ENCODE measurements at places on chromosomes 5 and 9.

DNA sequence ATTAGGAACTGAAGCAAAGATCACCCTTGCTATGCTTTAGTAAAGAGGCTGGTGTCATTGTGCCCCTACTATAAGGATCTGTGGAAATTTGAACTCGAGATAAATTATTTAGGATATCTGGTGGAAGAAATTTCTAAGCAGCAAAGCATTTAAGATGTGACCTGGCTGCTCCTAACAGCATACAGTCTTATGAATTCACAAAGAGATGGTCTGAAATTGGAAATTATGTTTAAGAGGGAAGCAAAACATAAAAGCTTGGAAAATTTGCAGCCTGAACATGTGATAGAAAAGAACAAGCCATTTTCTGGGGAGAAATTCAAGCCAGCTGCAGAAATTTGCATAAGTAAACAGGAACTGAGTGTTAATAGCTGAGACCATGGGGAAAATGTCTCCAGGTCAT is 223.7 kb downstream of the FBXO4 start:
- no peak for DNase-seq

DNA sequence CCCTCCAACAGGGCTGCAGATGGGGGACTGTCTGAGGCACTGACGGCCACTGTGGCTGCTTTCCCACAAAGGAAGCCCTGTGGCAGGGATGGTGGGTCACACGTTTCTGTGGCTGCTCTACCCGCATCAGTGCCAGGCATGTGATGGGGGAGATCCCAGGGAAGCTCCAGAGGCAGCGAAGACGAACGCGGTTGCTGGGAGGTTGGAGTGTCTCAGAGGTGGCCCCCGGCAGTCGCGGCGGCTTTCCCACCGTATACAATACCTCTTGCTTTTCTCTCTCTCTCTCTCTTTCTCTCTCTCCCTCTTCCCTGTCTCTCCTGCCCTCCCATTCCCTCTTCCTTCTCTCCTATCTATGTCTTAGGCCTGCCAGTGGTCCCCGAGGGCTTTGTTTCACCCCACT is 56.7 kb downstream of the CYFIP2 start:
- DNase-seq, result no peak

DNA sequence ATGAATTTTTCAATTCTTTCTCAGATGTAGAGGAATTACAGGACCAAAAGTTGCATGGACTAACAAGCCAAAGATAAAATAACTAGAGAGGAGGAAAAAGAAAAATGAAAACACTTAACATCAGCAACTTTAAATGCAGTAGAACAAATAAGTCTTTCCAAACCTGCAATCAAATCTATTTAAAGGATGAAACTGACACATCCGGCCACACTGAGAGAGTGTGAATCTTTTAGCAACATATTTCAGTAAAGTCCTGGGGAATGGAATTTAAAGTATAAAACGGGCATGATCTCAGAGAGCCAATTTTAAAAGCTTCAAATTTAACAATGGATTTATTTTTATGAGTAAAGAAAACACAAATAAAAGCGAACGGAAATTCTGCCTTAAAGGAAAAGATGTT is 17.1 kb downstream of the CAST start:
- no peak for DNase-seq

DNA sequence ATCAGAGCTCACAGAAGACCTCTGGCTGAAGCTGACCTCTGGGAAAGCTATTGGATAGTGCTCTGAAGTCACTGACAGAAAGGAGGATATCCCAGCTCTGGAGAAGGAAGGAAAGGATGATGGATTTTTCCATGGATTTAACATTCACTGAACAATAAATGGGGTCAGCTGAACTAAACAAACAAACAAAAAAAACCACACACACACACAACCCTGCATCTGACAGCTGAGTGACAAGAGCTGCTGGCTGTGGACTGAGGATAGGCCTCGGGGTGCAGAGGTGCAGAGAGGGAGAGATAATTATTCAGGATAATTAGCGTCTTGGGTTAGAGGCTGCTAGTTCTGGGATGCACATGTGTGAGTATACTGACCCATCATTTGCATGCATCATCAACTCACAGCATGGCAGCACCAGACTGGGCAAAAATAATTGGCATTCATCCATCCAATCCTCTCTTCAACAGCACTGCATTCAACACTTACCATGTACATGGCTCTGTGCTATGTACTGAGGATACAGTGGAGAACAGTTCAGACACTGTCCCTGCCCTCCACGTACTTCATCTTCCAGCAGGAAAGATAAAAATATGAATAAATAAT is 131.4 kb upstream of the TRIM32 start:
- DNase-seq, result no peak

GRCh38 chr5:18967637-18968036 is 1020.4 kb downstream of the CDH18 start:
- DNase-seq, result no peak

DNA sequence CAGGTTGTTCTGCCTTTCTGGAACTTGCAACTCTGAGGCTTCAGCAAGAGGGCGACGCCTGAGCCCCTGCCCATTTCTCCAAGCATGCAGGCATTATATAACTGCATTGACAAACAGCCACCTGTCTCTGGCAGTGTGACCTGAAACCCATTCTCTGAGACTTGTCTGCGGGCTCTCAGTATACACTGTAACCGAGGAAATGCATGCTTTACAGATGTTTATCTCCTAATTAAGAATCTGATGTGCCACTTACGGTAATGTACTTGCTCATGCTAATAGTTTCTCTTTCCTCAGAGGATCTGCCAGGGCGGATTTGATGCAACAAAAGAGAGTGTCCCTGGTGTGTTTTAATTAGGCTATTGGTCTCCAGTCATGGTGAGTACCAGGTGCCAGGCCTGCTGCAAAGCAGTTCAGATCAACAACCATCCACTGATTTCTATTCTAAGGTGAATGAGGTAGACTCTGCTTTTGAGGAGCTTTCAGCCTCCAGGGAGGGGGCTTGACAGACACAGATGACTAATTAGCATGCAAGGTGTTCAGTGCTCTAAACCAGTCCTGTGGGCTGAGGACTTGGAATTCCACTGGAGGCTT is 593.7 kb upstream of the KLF4 start:
- no peak for DNase-seq

DNA sequence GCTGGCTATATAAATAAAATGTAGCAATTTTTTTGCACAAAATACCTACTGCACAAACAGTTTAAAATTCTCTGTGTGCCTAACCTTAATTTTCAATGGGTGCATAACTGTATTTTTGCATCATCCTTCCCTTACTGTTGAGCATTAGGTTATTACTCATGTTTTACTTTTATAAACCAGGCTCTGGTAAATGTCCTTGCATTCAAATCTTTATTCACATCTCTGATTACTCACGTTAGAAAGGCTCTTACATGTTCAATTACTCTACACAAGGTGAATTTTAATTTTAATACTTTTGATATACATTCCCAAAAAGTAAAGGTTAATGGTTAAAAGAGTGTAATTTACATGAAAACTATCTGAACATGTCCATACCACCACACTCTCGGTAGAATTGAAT is 246.1 kb downstream of the PRELID2 start:
- no peak for DNase-seq

All from stimulated activated CD8-positive, alpha-beta memory T cell treated with anti-CD3 and anti-CD28 coated beads, Interleukin-7, amount 100 ng/mL, for 48 hours (primary cell).